ENCODE measurements at places on chromosomes 4 and X.

DNA sequence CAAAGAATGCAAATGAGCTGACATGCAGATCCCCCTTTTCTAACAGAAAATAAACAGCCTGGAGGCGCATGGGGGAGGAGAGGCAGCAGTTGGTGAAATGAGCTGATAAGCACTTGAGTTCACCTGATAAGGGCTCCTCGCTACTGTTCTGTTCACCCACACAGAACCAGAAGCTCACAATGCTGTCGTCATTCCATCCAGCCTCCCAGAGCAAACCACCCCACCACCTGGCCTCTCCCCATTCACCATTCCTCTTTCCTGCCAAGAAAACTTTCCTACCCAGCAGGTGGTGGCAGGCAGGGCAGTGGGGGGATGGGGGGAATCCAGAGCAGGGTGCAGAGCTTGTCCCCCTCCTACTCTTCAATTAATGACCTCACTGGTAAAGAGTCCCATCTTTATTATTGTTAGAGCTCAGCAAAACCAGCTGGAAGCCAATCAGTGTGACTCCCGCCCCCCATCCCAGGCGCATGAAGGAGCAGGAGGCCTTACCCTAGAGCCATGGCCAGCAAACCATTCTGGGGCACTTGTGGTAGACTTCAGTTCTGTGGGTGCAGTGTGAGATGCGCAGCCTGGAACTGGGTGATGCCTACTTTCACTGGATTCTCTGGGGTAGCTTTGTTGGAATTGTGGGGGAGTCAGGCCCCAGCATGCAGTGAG, 350.3 kb downstream of the ZIC3 start:
- DNase-seq = no peak

GRCh38 chrX:10341309-10341708, 184.5 kb downstream of the CLCN4 start:
- DNase-seq = no peak

- no peak for DNase-seq
These were observed 1147.9 kb downstream of the NLGN4X start for GRCh38 chrX:5080791-5081190.

DNA sequence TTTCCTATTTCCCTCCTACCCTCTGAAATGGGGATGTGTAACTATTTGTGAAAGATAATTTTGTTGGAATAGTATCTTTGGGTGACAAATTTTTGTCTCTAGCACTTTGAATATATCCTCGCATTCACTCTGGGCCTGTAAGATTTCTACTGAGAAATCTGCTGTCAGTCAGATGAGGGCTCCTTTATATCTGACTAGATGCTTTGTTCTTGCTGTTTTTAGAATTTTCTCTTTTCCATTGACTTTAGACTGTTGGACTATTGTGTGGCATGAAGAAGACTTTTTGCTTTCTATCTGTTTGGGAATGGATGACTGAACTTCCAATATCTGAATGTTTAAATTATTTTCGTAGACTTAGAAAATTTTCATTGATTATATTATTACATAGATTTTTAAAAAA, 54.2 kb upstream of the GRID2 start:
- no peak for DNase-seq

DNA sequence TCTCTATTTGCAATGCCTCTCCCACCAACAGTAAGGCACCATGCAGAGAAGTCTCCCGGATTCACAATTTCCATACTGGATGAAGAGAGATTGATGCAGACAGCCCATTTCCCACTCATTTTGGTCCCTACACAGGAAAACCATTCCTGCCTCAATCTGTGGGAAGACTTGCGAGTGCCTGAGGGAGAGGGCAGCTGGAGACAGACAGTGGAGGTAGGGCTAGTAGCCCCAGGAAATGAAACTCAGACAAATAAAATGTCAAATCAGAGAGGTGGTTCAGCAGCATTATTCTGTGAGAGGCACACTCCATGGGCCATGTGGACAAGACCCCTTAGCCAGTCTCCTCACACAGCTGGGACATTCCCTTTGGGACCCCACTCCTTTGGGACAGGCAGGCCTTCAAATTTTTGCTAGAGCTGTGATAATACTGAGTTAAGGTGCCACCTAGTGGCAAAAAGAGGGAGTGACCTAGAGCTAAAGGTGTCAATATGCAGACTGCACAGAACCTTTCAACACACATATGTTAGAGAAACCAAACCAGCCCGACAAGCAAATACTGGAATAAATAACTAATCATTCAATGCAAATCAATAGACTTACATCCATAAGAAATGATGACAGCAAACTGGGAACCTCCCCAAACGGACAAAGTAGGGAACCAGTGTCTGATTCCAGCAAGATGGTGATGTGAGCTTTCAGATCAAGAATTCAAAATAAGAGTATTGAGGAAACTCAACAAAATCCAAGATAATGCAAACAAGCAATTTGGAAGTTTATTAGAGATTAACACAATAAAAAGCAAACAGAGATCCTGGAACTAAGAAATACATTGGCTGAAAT, 1865.3 kb upstream of the AGA start:
- DNase-seq = no peak

- DNase-seq = no peak
These were observed 747.2 kb downstream of the STPG2 start for GRCh38 chr4:97396097-97396496.

DNA sequence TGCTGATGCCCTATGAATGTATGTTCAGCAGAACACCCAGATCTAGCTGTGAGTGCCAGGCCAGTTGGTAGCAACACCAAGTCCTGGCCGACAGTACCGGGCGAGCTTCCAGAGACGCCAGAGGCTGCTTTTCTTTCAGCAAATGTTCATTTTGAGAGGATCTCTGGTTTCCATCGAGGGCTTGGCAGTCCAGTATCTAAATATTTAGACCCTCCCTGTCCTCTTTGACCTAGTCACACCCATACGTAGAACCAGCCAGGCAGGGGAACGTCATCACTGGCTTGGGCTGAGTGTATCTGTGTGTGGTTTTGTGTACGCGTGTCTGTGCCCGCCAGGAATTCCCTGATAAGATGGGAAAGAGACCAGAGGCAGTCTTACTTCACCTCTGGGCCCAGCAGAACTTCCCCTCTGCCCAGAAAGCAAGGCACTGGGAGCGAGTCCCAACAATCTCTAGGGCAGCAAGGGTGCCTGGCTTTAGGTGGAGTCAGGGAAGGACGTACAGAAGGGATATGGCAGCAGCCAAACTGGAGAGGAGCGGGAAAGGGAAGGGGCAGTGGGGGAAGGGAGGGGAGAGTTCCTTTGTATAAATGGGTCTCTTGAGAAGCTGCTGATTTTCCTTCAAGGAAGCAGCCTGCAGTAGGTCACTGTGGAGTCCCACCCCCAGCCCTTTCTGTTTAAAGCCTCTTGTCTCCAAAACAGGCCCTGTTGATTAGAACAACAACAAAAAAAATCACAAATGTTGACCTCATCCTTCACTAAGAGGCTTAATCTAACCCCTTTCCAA, 15.0 kb upstream of the ELF4 start:
- DNase-seq = no peak

- no peak for DNase-seq
These were observed 11.3 kb downstream of the LAMP2 start for GRCh38 chrX:120457766-120458180.

- no peak for DNase-seq
These were observed 55.3 kb upstream of the KCNIP4 start for GRCh38 chr4:22003878-22004277.

- no peak for DNase-seq
These were observed 637.5 kb upstream of the SLIT2 start for GRCh38 chr4:19614171-19614570.

DNA sequence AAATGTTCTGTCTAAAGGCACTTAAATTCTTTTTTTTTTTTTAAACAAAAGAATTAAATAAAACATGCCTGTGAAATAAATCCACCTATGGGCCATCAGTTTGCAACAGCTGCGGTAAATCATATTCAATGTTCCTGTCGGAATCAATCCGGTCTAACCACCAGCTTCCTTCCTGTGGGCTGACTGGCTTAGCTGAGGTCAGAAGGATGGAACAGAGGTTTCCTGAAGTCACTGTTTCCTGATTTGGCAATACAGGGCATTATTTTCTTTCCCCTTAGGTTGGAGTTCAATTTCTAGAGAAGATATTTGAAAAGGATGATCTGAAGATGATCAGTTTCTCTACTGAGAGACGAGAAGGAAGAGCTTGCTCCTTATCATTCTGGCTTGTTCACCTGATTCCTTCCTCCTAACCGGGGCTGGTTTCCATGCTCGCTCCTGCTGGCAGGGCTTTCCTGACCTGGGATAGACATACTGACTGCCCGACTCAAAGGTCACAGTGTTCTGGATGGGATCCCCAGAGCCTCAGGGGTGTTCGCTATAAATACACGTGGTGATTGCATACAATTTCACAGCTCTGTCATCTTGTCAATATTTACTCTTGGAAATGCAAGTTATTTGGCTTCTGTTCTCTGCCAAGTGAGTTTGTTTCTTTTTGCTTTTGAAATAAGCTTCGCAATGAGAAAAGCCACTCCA, 21.7 kb downstream of the PDLIM3 start:
- DNase-seq = no peak

DNA sequence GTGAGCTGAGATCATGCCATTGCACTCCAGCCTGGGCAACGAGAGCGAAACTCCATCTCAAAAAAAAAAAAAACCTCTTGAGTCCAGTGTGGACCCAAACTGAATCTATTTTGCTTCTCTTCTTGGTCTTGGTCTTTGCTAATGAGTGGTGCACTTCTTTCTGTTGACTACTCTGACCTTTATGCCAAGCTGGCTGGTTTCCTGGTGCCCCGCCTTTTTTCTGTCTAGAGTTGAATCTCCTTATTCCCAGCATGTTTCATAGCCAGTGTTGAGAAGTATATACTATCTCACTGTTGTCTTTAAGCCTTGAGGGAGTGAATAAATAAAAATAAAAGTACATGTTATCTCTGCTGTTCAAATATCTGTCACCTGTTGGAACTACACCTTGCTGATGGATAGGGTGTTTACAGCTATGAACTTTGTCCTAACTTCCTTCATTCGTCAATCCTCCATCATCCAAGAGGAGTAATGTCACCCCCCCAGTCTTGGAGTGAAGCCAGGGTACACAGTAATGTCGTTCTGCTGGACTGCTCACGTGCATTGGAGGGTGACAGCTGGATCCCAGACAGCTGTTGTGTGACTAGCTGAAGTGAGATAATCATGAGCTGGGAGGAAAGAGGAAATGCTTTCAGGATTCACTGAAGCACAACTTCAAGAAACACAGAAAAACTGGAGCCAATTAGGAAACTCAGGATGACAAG, 99.3 kb upstream of the PRKG2 start:
- no peak for DNase-seq

DNA sequence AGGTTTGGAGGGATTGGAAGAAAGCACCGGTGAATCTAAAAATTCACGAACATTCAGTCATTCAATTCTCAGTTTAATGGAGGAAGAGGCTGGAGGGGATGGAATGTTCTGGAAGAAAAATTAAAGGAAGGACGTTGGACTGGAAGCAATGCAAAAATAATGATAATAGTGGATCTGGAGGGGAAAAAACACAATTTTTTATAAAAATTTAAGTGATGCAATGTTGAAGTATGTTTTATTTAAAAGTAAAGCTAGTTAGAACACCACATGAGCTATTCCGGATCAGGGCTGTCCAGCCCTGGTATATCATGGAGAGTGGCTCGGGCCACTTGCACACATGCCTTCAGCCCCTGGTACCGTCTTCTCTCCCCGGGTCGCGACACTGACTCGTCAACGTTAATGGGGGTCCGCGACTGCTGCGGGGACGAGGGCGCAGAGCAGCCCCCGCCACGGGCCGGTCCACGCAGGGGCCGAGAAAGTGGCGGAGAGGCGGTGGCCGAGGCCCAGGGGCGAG, 204.6 kb downstream of the TENM3 start:
- DNase-seq = no peak

DNA sequence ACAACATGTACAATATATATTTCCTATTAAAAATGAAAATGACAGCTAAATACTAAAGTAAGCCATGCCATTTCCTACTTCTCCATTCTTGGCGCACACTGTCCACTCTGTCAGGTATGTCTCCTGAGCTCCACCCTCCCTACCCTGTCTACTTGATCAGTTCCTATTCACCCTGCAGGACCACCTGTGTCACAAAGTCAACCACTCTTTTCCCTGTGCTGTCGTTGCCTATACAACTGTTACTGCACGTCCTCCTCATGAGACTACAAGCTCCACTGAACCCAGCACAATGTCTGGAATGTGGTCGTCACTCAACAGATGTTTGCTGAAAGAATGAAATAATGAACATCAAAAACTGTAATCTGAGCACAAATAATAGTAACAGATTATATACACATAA, 54.9 kb downstream of the SLC9A7 start:
- no peak for DNase-seq

GRCh38 chr4:16140879-16141249, 57.0 kb upstream of the PROM1 start:
- no peak for DNase-seq

DNA sequence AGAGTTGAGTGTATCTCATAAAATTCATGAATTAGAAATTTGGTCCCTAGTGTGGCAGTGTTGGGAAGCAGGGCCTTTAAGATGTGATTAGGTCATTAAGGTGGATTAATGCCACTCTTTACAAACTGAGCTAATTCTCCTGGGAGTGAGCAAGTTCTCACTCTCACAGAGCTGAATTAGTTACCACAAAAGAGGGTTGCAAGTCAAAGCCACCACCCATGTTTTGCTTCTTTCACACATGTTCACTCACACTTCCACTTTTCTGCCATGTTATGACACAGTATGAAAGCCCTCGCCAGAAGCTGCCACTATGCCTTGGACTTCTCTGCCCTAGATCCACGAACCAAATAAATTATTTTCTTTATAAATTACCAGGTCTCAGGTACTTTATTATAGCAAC, 332.1 kb downstream of the ARAP2 start:
- no peak for DNase-seq

- DNase-seq = no peak
These were observed 16.1 kb downstream of the MED14 start for GRCh38 chrX:40719218-40719617.

- DNase-seq = no peak
These were observed 32.4 kb downstream of the SMPX start for GRCh38 chrX:21725496-21725895.

DNA sequence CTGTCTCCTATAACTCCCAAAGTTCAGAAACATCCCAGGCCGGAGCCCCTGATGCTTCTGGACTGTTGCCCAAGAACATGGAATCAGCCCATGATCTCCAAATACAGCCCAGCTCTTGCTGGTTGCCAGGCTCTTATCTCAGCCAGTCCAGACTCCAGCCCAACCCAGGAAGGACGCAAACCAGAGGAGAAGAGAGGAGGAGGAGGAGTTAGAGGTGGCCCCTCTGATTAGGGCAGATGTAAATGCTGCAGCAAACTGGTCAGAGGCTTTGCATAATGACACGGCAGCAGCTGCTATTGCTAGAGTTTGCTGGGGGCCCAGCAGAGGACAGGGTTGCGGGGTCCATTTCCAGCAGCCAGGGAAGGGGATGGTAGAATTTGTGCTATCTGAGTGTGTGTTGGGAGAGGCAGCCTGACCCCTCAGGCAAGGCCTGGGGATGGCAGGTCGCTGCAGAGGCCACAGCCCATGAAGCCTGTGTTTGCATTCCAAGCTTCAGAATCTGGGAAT, 4.2 kb upstream of the OTUD5 start:
- DNase-seq = no peak

- no peak for DNase-seq
These were observed 47.7 kb downstream of the MANBA start for GRCh38 chr4:102713096-102713495.

- DNase-seq = no peak
These were observed 68.8 kb downstream of the ABLIM2 start for GRCh38 chr4:8089862-8090261.

GRCh38 chr4:1547856-1548826, 136.0 kb downstream of the FAM53A start:
- no peak for DNase-seq
